ENCODE measurements at places on chromosomes 7 and 10.

DNA sequence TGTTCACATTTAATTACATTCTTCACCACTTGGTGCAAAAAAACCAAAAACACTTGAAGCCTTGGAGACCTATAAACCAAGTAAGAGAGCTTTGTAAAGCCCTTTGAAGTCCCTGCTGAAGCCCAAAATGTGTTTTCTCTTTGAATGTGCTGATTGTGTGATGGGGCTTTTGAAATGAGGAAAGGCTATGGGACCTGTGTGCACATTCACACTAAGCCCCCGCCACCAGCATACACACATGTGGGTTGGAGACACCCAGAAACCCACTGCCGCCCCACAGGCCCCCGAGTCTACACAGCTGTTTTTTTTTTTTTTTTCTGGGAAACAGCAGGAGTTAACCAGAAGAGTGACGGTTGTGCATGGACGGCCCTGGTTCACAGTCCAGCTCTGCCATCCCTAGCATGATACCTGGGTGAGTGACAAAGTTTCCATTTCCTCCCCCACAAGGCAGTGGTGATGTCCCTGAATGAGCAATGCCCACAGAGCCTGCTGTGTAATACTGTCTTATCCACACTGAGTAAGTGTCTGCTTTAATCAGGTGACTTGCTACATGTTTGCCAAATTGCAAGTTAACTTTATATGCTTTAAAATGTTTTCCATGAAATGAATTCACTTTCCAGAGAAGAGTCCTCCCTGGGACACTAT, 154.6 kb upstream of the GDF10 start:
- no peak for DNase-seq

DNA sequence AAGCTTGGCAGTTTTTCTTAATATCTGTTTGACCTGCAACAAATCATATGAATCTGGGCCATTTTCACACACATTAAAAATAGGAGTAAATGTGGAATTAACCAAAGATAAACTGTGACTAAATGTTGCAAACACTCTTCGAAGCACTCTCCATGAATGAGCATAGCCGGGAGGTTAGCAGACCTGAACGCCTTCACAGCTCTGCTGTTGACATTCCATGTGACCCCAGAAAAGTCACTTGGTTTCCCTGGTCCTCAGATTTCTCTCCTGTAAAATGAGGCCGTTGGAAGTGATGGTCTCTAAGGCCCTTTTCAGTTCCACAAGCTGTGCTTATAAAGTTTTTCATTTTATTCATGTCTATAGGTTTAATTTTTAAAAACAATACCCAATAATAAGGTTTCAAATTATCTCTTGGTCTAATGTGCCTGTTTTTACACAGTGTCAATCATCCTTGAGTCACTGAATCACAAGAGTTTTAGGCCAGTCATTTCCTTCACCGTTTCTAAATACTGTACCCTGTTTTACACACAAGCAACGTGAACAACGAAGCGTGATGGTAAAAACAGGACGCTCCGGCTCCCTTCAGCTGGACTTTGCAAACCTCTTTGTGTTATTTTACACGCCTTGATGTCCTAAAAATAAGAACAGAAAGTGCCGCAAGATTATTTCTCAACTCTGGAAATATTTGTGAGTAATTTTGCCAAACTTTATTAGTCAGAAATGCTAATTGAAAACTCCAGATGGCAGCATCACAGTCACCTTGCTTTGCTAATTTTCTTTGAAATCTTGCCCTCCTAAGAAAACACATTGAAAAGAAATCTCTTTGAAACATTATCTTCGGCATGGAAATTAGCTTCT, 38.6 kb upstream of the MET start:
- DNase-seq: peak; percentile 38

GRCh38 chr7:159105832-159106811, 38.5 kb downstream of the VIPR2 start:
- no peak for DNase-seq

DNA sequence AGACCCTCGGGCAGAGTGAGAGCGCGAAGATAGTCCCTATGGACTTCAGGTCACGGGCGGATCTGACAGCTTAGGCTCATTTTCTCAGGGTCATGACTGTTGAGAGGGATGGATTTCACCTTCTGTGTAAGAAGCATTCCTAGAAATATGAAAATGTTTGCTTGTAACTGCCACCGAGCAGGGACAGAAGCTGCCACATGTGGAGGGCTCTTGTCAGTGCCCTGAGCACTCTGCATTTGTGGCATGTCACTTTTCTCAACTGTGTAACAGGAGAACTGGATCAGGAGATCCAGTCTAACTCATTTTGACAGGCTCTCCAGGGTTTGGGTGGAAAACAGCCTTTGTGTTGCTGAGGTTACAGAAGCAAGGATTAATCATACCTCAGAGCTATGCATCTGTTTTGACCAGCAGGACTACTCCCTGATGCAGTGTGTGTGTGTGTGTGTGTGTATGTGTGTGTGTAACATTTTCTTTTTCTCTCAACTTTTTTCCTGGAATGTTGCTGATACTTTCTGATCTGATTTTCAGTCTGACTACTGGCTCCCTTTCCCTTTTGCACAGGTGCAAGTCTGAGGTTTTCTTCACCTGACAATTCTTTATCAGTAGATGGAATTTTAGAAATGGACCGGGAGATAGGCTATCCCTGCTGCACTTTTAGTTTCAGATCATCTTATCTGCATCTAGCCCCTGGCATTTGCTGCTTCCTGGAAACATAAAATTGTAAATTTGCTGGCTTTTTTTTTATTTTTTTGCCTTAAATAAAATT, 183.3 kb downstream of the STK31 start:
- DNase-seq: no peak

- no peak for DNase-seq
Observed at GRCh38 chr7:50914460-50914859, 131.8 kb upstream of the GRB10 start.

DNA sequence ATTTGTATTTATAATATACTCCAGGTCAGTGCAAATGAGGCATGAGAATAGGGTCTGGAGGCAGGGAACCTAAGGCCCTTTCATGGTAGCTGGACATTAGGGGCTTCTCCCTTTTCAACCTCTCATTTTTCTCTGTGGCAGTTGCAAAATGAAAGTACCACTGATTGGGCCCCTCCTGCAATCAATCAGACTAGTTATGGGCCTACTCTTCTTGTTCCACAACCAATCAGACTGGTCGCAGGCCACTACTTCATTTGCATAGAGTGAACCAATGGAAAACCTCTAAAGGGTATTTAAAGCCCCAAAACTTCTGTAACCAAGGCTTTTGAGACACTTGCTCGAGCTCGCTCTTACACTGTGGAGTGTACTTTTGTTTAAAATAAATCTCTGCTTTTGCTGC, 10.0 kb upstream of the PRPS1L1 start:
- DNase-seq: no peak

DNA sequence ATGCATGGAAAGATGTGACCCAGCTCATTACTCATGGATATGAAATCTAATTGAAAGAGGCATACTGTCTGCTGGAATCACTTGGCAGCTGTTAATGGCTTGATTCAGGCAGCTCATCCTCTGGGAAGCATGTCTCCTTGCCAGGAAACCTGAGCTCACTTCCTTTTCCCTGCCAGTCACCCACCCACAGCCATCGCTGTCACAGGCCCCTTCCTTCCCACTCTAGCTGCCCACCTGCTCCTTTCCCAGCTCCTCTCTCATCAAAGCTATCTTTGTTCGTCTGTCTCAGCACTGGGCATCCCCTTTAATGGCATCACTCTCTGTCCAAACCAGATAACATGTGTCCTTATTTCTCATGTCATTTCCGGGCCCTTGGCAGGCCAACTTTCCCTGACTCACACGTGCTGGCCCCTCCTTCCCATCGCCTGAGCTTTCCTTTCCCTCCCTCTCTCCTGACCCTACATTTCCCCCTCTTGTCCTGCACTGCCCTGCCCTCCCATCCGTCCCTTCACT, 721.9 kb downstream of the TNS3 start:
- DNase-seq: no peak

DNA sequence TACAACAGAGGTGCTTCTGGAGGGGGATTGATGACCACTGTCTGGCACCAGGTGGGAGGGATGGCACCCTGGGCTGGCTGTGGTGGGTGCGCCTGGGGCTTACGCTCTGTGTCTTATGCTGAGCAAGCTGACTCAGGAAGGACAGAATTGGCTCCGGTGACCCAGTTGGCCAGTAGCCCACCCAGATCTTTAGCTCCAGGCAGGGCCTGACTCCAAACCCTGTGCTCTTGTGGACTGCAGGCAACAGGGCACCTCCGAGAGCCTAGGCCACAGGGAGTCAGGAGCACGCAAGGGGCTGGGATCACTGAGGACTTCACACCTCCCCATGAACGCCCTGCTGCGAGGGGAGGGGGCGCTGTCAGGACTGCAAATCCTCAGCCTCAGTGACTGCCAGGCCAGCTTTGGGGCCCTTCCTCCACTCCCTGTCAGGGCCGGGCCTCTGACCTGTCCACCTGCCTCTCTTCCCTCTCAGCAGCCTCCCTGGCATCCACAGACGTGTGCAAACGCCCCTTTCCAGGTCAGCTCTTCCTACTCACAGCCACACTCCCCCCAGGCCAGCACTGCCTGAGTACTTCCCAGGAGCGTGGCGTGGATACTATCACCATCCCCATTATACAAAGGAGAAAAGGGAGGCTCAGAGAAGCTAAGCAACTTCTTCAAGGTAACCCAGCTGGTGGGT, 118.7 kb downstream of the SLIT1 start:
- DNase-seq: no peak

- no peak for DNase-seq
Observed at GRCh38 chr7:120272701-120273475, at the start of gene KCND2. TSS of gene KCND2 (plus strand) at chr7:120273175.

DNA sequence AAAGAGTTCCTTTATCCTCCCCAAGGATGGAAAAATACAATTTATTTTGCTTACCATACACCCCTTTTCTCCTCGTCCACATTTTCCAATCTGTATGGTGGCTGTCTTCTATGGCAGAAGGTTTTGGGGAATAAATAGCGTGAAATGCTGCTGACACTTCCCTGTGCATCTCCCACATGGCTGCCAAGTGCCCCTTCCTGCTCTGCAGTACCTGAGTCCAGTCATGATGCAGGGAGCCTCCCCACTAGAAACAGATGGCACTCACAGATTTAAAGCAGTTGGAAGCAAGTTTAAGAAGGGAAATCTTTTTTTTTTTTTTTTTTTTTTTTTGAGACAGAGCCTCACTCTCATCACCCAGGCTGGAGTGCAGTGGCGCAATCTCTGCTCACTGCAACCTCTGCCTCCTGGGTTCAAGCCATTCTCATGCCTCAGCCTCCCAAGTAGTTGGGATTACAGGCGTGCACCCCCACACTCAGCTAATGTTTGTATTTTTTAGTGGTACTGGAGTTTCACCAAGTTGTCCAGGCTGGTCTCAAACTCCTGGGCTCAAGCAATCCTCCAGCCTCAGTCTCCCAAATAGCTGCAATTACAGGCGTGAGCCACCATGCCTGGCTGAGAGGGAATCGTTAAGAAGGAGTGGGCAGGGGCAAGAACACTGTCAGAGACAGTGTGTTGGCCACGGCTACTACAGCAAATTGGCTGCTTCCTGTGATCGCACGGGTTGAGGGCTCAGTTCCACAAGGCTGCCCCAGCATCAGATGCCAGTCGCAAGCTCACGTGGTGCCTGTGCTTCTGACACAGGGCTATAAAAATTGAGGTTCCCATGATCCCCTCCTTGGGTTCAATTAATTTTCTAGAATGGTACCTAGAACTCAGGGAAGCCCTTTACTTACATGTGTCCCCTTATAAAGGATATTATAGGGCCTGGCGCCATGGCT, 5.3 kb upstream of the PILRA start:
- no peak for DNase-seq

GRCh38 chr7:156378806-156379205, 261.8 kb upstream of the RNF32 start:
- no peak for DNase-seq

DNA sequence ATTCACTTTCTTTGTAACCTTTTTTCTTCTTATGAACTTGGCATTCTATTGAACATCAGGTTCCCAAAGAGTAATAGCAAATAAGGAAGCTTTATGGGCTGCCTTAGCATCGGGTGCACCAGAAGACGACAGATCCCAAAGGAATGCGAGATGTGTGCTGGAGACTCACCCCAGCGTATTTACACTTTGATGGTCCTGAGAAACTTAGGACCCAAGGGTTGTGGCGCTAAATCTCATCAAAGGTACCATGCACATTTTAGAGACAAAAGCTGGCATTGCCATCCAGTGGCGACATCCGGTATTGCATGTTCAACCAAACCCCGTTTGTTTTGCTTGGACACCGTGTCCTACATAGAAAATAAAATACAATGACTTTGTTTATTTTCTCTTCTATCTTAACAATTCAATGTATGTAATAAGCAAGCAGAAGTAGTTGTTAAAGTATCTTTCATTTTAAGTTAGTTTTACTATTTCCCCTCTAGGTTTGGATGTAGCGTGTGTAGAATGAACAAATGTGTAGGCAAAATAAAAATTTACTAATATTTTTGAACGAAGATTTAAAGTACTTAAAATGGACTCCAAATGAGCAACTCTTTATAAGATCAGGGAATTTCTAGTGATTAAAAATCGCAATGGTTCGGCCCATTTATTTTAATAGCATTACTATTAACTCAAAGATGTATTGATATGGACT, 1154.8 kb downstream of the GATA3 start:
- peak; percentile 33 for DNase-seq

- DNase-seq: no peak
Observed at GRCh38 chr10:9068003-9068402, 1013.5 kb downstream of the GATA3 start.

GRCh38 chr10:10798864-10799192, 218.8 kb upstream of the CELF2 start:
- DNase-seq: no peak

- DNase-seq: no peak
Observed at GRCh38 chr7:10106609-10107008, 867.1 kb upstream of the PHF14 start.

DNA sequence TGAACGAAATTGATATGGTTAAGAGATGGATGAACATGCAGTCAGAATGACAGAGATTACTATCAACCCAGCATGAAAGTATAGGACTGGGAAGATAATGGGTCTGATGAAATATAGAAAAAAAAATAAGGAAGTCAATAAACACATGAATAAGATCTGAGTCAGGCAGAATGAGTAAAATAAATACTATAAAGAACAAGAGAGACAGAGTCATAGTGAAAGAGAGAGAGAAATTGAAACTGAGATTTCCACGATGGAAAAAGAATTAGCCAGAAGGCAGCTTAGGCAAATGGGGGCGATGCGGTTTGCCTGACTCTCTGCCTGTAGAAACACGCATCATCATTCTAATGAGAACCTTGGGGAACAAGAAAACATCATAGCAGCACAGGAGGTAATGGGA, 26.6 kb downstream of the SEMA3D start:
- no peak for DNase-seq

GRCh38 chr7:127824682-127825081, 172.7 kb downstream of the SND1 start:
- no peak for DNase-seq

DNA sequence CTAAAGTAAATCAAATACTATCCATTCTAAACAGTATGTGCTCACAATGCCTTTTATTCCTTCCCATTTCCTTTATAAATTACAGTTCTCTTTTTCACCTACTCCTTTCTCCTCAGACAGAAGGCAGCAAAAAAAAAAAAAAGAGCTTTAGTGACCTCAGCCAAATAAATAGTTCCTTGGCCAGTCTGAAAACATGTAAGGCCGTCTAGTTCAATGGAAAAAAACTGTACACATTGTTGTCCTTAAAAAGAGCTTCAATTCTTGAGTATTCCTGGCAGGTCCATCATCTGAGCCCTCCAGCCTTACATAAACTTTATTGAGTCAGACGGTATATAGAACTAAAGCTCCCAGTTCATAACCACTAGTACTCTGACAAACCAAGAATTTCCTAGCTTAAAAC, 185.4 kb downstream of the CACNA2D1 start:
- DNase-seq: no peak

Measured in tibial artery (tissue), 4 donors.